ENCODE measurements at places on chromosomes 2 and 18. TPM values are rescaled to one million over a fixed set of nuclear protein-coding genes. Genes with fewer than 3 reads are reported as not detected.

The CYS1 gene
- 0.29 TPM for total RNA-seq

GRCh38 chr2:231522418-231523180 is 7.6 kb downstream of the NMUR1 start:
- no peak for DNase-seq

GRCh38 chr2:181121996-181122395 is 141.6 kb downstream of the UBE2E3 start:
- no peak for DNase-seq

- no peak for DNase-seq
These were observed 94.3 kb downstream of the LIPG start for GRCh38 chr18:49656073-49656692.
